ENCODE measurements at places on chromosomes 6 and 20. TPM values are rescaled to one million over a fixed set of nuclear protein-coding genes. Genes with fewer than 3 reads are reported as not detected.

WFDC6 gene
- total RNA-seq, result not detected

BMP2 gene
- 14.5 TPM for total RNA-seq

IRAK1BP1 gene
- total RNA-seq, result 1.5 TPM

DNA sequence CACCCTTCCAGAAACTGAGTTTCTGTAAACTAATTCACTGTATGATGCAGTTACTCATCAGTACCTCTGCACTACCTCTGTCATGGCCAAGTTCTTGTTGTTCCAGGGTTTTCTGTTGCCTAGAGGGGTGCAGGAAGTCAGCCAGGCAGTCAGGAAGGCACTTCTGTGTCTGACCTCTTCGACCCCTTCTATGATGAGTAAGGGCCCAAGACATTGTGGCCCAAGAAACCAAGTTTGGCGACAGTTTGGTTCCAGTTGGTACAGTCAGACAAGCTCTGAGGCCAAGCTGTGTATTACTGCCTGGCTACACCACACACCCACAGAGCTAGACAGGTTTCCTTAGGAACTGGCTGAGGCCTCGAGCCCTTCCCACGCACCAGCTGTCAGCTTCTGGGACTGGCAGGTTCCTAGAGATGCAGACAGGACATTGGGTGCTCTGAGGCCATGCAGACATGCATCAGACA is 41.2 kb downstream of the TRAF3IP2 start:
- peak; percentile 65 for DNase-seq

- DNase-seq, result peak; percentile 37
These were observed 295.5 kb downstream of the PLCB1 start for GRCh38 chr20:8427419-8428040.

- peak; percentile 98 for DNase-seq
These were observed 135.7 kb downstream of the BTBD3 start for GRCh38 chr20:12053353-12053752.

- DNase-seq, result no peak
These were observed 217.1 kb upstream of the MARCKS start for GRCh38 chr6:113640051-113640450.

- DNase-seq, result no peak
These were observed 47.3 kb downstream of the APCDD1L start for GRCh38 chr20:58467572-58468527.

GRCh38 chr6:148578489-148578814 is 168.4 kb upstream of the UST start:
- DNase-seq, result no peak

DNA sequence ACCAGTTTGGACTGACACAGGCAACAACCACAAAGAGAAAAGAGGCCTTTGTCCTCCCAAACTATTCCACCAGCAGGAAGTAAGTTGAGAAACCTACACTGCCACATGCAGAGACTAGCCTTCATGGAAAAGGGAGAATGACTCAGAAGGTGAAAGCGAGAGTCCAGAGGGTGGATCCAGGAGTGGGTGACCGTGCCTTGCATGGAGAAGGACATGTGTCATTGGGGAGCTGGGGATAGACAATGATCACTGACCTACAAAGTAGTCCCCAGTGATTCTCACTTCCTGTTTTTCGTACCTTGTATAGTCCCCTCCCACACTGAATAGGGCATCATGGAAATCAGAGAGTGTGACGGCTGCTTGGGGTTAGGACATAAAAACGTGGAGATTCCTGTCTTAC is 91.9 kb downstream of the MYLK4 start:
- peak; percentile 9 for DNase-seq

GRCh38 chr20:20327746-20328145 is 40.2 kb upstream of the INSM1 start:
- DNase-seq, result no peak
